ENCODE measurements at places on chromosomes 16 and 17.

DNA sequence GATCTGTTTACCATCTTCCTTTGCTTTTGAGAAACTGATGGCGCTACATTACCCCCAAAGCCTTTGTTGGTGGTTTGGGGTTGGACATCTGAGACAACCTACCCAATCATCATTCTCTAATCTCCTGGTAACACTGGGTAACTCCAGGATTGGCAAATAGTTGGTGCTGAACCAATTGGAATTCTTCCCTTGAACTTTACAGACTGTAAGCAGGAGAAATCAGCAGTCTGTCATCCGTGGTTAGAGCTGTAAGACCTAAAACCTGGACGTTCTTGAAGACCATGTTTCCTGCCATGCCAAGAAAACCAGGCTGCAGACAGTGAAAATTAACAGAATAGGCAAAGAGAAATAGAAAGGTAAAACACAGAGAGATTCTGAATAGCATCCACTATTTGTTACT is 398.8 kb upstream of the SALL1 start:
- peak; percentile 32 for DNase-seq

DNA sequence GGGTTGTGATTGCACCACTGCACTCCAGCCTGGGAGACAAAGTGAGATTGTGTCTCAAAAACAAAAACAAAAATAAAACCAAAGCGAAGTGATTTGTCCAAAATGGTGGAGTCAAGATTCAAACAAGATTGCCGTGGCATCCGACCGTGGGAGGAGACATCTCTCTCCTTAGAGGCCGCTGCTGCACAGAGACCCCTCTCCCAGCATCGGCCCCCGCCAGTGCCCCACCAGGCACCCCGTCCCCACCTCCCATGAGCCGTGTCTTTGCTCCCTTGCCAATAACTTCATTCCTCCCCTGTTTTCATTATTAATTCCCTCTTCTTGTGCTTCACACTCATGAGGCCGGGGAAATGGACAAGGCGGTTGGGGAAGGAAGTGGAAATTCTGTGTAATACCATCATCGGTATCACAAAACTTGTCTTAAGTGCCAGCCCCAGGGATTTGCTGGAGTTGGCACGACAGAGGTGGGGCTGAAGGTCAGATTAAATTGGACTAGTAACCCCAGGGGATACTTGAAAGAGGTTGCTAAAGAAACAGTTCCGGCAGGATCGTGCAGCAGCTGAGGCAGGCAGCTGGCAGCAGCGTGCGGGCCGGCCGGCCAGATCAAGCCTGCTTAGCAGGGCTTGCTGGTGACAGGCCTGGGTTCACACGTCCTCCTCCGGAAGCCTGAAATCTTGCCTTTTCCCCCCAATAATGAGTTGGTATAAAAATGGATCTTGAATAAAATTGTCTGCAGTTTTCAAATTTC is 66.8 kb downstream of the RTN4RL1 start:
- peak; percentile 61 for DNase-seq

GRCh38 chr16:85583491-85584181 is 29.5 kb upstream of the GSE1 start:
- peak; percentile 69 for DNase-seq

DNA sequence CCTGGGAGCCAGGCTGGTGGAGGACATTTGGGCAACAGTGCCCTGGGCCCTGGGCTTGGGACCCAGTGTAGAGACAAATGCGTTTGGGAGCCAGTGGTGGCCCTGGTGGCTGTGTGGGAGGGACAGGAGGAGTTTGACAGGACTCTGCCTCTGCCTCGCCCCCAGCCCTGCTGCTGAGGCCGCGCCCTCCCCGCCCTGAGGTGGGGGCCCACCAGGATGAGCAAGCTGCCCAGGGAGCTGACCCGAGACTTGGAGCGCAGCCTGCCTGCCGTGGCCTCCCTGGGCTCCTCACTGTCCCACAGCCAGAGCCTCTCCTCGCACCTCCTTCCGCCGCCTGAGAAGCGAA is 11.9 kb upstream of the TCAP start:
- no peak for DNase-seq

- no peak for DNase-seq
These were observed 390.4 kb downstream of the SHISA9 start for GRCh38 chr16:13291591-13292333.

All from fibroblast of gingiva (primary cell).